ENCODE measurements at places on chromosomes 7 and 10.
A peak's percentile ranks its signal among the peaks of the same experiment; 100 is the strongest.

GRCh38 chr7:95886501-95887090, 114.2 kb downstream of the DYNC1I1 start:
- DNase-seq = no peak

DNA sequence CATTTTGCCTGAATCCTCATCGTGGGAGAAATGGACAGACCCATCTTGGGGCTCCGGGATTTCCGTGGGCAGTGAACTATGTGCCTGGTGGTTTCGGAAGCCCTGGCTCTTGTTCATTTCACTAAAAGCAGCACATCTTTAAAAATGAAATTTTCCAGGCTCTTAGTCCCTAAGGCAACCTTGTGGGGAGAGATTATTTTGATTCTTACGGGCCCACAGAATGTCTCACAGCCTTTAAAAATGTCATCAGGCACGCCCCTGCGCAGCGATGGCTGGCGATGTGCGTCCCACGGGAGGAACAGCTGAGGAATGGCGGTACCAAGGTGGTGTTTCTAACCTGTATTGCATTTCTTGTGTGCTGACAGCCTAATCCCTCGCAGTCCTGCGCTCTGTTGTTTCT, 189.7 kb downstream of the CCDC3 start:
- DNase-seq = no peak

GRCh38 chr7:137836113-137836509, 10.7 kb downstream of the DGKI start:
- no peak for DNase-seq

GRCh38 chr7:158929306-158929705, 72.9 kb downstream of the DYNC2I1 start:
- no peak for DNase-seq

GRCh38 chr10:49240946-49241345, 52.8 kb upstream of the TMEM273 start:
- DNase-seq = no peak

- DNase-seq = no peak
These were observed 735 bp downstream of the ZNF394 start for GRCh38 chr7:99499371-99499720.

DNA sequence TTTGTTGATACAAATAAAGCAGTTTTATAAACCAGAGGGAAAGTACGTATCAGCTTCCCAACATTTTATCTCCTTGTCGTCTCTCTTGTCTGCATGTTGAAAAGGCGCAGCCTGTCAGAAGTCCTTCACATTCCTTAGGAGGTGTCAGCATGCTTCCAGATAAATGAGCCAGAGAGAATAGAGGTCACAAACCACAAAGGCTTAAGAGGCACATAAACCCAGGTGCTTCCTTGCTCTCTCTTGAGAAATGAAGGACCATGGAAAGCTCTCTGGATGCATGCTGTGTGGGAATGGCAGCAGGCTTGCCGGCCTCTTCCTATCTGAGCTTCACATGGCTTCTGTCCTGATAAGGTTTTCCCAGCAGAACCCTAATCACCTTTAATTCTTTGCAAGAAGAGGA, 448.5 kb downstream of the XPNPEP1 start:
- DNase-seq = no peak

DNA sequence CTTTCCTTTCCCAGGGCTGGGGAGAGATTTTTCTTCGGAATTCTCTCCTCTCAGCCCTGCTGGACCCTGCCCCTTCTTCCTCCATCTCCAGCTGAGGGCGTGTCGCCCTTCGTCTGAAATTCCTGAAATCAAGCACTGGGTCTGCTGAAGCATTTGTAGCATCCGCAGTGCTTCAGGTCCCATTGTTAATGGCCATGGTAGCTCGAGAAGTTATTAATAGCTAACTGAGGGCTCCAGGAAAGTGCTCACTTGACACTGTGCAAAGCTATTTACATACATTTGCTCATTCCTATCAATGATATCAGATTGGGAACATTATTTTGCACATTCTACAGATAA, 515 bp downstream of the FAM149B1 start:
- no peak for DNase-seq

- DNase-seq = peak; percentile 99
These were observed 136.7 kb downstream of the HECW1 start for GRCh38 chr7:43248961-43249822.

GRCh38 chr7:8114175-8114574, 145.6 kb downstream of the GLCCI1 start:
- DNase-seq = no peak

DNA sequence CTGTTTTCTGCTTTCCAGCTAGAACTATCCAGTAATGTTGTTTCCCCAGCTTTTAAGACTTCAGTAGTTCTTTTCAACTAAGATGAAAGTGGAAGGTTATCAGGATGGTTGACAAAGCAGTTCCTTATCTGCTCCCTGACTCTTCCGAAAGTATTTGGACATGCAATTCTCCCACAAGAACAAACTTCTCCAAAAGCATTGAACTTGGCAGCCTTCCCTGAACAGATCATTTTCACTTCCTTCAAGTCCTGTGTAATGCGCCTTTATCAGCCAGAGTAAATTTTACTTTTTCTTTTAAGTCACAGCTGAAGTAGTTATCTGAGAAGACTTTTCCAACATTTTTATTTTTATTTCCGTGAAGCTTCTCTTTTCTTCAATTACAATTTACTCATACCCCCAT, 39.7 kb downstream of the CDC14C start:
- no peak for DNase-seq

DNA sequence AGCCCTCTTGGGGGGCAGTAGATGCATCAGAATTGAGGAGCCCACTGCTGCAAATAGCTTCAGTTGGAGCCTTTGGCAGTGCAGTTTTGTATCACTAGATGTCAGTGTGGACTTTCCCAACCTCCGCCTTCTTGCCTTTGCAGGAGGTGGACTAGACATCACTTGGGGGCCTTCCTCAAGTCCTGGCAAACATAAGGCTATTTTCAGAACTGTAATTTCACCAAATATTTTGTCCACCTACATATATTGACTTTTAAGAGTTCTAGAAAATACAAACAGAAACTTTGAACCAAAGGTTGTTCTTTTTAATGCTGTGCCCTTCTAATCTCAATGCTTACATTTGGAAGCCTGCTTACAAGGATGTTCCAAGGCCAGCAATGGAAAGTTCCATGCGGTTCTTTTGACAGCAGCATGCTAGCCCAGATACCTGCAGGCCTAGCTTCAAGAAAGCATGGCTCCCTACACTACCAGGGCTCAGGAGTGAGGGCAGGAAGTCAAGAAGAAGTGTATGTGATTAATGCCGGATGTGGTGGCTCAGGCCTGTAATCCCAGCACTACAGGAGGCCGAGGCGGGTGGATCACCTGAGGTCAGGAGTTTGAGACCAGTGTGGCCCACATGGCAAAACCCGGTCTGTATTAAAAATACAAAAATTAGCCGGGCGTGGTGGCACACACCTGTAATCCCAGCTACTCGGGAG, 8.0 kb upstream of the ZNRF2 start:
- DNase-seq = no peak

- no peak for DNase-seq
These were observed 16.3 kb downstream of the RBM33 start for GRCh38 chr7:155660758-155661093.

DNA sequence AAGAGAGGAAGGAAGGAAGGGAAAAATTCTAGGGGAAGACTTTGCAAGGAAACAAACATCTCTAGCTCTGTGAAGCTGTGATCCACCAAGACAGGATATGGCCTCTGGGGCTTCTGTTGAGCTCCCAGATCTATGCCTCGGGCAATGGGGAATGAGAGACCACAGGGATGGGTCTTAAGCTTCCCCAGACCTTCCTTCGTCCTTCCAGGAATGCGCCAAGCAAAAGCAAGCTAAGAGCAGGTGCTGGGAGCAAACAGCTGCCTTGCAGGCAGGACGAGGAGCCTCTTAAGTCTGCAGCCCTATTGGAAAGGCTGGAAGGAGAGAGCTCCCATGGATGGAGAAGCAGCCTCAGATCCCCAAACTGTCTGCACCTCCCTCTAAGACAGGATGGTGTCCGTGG, 21.9 kb upstream of the ELN start:
- no peak for DNase-seq

GRCh38 chr7:157299613-157300368, 37.0 kb upstream of the DNAJB6 start:
- peak; percentile 77 for DNase-seq

GRCh38 chr7:696812-697551, 29.5 kb upstream of the DNAAF5 start:
- DNase-seq = no peak
